ENCODE measurements at places on chromosomes 3 and 15.
A peak's percentile ranks its signal among the peaks of the same experiment; 100 is the strongest.

GRCh38 chr3:148962513-148962912 is 28.8 kb upstream of the GYG1 start:
- DNase-seq: no peak

DNA sequence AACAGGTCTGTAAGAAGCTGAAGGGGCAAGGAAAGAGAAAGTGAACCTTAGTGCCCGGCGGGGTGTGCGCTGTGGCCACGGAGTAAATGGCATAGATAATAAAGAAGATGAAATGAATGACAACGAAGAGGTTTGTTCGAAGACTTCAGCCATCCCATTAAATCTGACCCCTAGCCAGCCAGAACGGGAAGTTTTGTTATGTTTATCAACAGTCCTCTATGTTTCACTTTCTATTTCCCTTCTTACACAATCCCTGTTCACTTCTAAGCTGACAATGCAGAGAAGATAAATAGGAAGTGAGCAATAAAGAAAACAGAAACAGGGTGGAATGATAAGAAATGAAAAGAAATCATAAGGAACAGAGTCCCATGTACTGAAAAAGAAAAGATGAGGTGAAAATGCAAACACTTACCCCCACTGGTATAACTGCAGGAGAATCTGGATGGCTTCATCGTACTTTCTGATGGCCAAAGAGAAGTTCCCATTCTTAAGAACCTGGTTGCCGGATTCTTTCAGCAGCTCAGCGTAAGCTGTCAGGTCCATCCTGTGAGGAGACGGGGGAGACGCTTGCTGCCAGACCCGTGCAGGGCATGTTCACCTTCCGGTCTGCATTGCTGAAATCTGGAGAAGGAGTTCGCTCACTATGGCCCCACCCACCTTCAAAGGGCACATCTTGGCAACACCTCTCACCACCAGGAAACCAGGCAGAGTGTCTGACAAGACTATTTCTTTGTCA is 36.8 kb downstream of the TRANK1 start:
- DNase-seq: peak; percentile 70

GRCh38 chr3:39137991-39138803 is 15.2 kb downstream of the CSRNP1 start:
- no peak for DNase-seq

DNA sequence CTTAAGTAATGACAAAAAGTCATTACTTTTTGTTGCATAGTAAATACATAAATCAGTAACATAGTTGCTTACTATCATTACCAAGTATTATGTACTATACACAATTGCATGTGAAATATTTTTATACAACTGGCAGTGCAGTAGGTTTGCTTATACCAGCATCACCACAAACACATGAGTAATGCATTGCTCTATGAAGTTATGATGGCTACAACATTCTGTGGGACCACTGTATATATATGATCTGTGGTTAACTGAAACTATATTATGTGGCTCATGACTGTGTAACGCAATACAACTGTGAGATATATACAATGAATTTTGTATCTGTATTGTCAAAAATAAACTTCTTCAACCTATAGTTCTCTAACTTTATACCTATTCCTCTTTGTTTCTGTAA is 113.7 kb upstream of the RBMS3 start:
- no peak for DNase-seq

Measured in stimulated activated CD4-positive, alpha-beta T cell treated with anti-CD3 and anti-CD28 coated beads, Interleukin-15, amount 100 ng/mL, for 24 hours (primary cell).